ENCODE measurements at places on chromosomes 13 and 19. TPM values are rescaled to one million over a fixed set of nuclear protein-coding genes. Genes with fewer than 3 reads are reported as not detected.

GRCh38 chr13:34587576-34587975, 354.5 kb upstream of the NBEA start:
- no peak for DNase-seq

DNA sequence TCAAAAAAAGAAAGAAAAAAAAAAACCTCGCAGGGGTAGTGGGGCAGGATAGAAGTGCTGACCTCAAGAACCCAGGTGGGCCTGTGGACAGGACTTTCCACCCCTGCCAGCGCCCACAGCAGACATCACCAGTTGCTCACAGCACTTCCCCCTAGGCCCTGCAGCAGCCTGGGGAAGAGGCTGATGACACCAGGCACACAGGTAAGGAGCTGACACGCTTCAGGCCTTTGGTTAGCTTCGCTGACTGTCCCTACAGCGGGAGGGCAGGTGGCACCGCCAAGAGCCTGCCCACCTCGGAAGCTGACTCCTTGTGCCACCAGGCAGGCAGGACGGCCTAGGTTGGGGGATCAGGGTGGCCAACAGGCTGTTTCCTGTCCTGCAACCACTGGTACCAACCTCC, 8.9 kb downstream of the LONP1 start:
- DNase-seq, result no peak

DNA sequence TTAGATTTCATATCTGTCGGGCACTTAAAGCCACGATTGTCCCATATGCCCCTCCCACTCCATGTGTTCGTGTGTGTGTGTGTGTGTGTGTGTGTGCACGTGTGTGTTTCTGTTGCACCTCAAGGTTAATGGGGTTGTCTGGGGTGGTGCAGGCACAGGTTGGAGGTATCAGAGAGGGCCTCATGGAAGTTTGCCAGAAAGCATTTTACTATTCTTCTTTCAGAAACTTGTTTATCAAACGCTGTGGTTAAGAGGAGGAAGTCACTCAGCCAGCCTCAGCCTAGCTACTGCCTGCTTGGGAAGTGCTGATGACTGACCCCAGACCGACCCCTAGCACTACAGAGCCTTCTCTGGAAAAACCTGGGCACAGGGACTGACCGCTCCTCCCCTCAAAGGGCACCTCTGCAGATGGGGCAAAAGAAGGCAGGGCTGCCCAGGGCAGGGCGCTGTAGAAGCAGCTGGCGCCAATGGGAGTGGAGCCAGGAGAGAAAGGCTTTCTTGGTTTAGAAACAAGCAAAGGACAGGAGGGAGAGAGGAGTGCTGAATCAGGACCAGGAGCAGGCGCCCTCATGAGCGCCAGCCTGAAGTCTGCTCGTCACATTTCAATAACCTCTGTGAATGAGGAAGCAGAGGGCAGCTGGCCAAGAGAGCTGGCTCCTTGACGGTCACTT, 3.9 kb downstream of the SIAH3 start:
- DNase-seq, result no peak

DNA sequence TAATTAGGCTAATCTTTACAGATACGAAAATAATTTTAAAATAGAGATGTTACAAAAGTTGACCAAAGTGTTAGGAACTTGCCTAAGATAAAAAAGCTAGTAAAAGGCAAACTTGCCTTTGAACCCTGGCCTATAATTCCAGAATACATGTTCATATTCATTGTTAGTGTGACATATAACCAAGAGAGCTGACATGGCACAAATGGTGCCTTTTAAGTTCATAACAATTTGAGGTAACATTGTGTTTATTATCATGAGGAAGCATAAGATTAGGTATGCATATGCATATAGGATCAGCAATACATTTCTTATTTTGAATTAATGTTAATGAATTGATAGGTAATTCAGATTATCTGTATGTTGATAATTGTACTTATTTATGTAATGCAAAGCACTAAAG, 1537.9 kb upstream of the PRR20A start:
- DNase-seq, result peak; percentile 26

DNA sequence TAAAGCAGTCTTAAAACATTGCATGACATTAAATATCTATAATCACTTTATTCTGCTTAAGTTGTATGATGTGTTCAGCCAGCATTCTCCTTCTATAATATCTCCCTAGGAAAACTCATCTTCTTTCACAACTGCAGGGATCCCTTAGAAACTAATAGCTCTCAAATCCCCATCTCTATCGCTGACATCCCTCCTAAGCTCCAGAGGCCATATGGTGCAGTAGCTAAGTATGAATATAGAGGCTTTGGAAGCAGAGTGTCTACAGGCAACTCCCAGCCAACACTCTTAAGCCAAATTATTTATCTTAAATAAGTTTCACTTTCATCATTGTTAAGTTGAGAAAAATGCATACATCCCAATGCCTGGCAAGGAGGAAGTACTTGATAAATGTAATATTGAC, 349.5 kb upstream of the MIR17HG start:
- no peak for DNase-seq

GRCh38 chr19:18731562-18732008, 48.1 kb downstream of the CRTC1 start:
- DNase-seq, result peak; percentile 84

DNA sequence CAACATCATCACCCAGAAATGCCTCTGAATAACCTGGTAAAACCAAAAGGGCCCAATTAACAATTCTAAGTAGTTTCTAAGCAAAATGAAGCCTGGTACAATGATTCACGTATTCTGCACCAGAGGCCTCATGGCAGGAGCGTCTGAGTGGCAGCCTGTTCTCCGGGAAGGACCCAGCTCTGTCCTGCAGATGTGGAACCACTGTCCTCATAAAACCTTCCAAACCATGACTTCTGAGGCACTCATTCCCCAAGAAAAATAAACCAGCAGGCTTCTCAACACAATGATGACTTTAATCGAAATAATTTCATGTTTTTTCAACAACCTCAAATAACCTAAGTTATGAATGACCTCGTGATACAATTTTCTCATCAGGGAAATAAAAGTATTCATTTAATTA, 89.9 kb downstream of the STK24 start:
- DNase-seq, result no peak

- peak; percentile 50 for DNase-seq
Measured at GRCh38 chr13:50390503-50391248, 375.4 kb downstream of the KCNRG start.

DNA sequence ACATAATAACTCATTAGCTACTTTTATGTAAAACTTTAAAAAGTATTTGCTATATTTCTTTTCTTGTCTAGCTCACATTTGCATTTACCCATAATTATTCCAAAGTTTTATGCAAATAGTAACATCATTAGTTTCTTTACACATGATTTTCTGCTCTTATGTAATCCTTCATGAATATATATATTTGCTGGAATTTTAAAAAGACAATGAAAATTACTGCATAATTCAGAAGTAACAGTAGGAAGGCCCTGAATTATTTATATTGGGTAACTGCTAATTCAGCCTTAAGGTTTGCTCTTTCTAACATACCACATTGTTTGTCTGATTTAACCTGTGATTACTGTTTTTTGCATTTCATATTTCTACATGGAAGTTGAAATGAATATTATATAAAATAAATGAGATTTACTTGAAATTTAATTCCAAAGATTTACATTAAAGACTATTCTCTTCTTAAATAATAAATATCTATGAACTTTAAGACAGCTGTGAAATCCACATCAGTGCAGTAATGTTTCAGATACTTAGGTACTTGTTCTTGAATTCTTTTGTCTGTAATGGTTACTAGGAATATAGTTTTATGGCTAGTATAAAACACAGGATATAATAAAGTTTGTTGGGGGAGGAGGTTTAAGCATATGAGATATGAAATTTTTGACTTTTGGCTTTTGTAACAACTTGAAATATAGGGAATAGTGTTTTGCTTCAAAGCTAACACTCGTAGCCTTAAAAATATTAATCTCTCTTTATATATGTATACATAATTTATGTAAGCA, 46.0 kb downstream of the B3GLCT start:
- DNase-seq, result no peak

GRCh38 chr13:98853771-98854221, 101.3 kb upstream of the SLC15A1 start:
- peak; percentile 93 for DNase-seq

DNA sequence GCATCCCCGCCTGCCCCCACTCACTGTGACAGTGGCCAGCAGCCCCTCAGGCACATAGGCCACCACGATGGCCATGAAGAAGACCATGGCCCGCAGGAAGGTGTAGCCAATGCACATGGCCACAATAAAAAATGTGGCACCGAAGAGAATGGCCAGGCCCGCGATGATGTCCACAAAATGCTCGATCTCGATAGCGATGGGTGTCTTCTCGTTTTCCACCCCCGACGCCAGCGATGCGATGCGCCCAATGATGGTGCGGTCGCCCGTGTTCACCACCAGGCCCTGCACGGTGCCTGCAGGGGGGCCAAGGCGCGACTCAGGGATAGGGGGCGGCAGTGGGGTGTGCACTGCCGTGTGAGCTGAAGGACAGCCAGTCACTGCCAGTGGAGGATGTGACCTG, 3.7 kb downstream of the ATP4A start:
- no peak for DNase-seq

GRCh38 chr19:10061717-10062310, 24.3 kb upstream of the SHFL start:
- DNase-seq, result peak; percentile 56

DNA sequence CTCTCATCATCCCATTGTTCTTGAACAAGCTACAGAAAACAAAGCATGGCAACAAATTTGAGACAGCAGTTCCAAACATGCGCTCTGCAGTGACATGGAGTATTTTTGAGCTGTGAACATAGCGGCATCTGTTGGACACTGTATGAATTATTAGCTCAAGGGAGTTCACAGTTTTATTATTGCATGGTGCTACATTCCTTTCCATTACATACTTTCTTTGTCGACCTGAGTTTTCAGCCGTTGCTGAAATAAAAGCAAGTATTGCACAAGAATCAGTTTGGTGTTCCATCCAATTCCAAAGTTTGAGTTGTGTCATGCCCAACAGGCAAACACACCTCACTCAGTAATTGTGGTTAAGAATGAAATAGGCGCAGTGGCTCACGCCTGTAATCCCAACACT, 30.1 kb upstream of the METTL21C start:
- peak; percentile 60 for DNase-seq

DNA sequence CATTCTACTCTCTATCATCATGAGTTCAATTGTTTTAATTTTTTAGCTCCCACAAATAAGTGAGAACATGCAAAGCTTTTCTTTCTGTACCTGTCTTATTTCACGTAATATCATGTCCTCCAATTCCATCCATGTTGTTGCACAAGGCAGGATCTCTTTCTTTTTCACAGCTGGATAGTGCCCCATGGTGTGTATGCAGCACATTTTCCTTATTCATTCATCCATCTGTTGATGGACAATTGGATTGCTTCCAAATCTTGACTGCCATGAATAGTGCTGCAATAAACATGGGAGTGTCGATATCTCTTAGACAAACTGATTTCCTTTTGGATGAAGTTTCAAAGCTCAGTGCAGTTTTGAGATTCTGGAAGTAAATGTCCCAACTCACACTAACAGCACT, 326.9 kb downstream of the FGF9 start:
- no peak for DNase-seq

GRCh38 chr13:49108196-49108595, 111.9 kb upstream of the MLNR start:
- DNase-seq, result no peak

DNA sequence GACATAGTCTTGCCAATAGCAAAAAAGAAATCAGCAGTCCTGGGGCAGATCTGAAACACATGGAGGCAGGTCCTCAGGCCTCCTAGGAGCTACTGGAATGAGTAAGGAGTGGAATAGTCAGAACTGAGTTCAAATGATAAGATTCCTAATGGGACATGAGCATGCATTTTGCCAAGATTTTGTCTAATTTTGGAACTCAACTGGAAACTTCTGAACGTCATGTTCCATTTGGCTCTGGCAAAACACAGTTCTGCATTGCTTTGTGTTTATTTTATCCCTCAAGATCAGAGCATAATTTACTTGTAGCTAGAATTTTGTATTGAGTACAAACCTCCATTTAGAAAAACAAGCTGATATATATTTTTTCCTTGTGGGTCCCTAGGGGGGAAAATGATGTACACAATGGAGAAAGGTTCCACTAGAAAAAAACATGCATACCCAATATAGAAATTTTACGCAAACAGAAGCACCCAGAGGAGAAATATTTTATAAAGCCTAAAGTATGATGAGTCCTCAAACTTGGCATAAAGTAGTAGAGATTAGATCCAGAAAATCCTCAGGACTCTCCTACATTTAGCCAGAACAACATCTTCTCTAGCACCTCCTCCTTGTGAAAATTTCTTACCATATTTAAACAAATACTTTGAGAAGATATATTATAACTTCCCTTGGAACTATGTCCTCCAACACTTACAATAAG, 149.0 kb upstream of the SERP2 start:
- no peak for DNase-seq

DNA sequence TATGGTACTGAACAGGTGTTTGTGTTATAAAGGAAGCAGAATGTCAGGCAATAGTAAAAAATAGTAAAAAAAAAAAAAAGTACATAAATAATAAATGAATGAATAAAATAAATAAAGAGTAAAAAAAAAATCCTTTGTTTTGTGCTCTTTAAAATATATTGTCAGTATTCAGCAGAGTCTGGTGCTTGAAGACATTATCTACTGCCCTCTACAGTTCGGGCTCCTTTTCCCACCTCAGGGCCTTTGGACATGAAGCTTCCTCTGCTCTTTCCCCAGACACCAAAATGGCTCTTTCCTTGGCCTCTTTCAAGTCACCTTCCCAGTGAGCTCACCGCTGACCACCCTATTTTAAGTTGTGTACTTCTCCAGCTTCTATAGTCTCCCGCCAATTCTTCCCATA, 137.5 kb downstream of the TNFRSF19 start:
- DNase-seq, result no peak

DNA sequence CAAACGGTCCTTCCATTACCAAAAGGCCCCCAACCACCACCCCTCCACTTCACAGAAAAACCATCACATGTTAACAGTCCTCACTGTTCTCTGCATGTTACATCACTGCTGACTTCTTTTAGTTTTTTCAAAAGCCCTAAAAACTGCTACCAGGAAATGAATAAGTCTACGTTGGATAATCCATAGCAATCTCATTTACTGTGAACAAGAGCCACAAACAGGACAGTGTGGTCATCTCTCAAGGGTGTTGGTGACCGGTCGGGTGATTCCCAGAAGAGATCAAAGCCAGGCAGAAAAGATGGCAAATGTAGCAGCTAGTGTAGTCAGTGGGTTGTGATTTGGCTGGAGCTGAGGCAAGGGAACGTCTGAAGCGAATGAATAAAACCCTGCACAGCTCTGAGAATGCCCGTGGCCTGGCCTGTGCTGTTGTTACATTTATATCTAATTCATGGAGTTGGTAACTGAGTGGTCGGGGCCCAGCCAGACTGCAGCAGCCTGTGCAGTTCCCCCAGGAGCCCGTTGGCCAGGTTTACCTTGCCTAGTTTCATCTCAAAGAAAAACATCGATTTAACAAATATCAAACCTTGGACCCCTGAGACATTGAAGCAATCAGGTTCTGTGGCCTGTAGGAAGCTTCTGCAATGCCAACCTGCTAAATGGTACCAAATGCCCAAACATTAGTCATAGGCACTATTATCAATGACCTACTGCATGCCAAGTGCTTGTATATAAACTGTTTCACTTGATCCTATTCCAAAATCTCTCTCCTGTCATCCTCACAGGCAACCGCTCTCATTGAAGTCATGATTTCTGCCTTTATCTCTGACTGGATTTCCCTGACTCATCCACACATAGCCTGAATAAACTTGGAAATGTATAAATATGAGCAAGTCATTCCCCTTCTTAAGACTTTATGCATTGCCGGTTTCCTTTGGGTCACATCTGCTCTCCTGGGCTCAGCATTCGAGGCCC, 153.8 kb upstream of the SERP2 start:
- DNase-seq, result peak; percentile 89

- no peak for DNase-seq
Measured at GRCh38 chr19:3515891-3516422, 9.8 kb downstream of the FZR1 start.

Gene SRRM5
- total RNA-seq, result not detected

Gene STOML3
- total RNA-seq, result not detected

Gene CEACAM20
- not detected for total RNA-seq

Gene ZNF225
- total RNA-seq, result 6.8 TPM

Gene STK11
- total RNA-seq, result 75.7 TPM

Measured in osteoblast (primary cell).